Coronary artery (tissue), 2 donors: ENCODE measurements at places on chromosomes 5 and 9.

DNA sequence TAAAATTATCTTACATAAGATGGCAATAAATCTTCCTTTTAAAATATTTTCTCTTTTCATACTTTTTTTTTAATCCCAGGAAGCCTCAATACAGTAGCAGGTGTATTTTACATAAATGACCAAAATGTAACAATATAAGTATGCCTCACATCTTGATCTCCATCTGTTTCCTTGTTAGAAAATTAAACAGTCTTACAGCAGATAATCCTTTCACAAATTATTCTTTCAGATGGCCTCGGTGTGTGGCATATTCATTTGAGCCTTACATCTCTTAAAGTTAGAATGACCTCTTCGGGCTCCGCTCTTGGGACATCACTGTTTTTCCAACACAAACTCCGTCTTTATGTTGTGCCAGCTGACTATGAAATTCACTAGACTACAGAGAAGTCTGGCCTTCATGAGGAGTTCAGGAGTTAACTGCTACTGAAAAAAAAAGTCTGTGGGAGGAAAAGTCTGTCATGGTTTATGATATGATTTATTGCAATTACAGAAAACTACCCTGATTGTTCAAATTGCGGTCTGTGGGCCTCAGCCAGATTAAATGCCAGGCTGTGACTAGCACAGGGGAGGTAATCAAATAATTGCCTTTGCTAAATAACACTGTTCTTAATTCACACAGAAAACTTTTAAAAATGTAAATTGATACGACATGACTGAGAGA lies 292.9 kb upstream of the PUM3 start:
- DNase-seq: no peak

GRCh38 chr9:121607434-121608167 lies 43.8 kb upstream of the DAB2IP start:
- DNase-seq: no peak

GRCh38 chr5:8923526-8923925 lies 622.3 kb downstream of the SEMA5A start:
- DNase-seq: no peak

DNA sequence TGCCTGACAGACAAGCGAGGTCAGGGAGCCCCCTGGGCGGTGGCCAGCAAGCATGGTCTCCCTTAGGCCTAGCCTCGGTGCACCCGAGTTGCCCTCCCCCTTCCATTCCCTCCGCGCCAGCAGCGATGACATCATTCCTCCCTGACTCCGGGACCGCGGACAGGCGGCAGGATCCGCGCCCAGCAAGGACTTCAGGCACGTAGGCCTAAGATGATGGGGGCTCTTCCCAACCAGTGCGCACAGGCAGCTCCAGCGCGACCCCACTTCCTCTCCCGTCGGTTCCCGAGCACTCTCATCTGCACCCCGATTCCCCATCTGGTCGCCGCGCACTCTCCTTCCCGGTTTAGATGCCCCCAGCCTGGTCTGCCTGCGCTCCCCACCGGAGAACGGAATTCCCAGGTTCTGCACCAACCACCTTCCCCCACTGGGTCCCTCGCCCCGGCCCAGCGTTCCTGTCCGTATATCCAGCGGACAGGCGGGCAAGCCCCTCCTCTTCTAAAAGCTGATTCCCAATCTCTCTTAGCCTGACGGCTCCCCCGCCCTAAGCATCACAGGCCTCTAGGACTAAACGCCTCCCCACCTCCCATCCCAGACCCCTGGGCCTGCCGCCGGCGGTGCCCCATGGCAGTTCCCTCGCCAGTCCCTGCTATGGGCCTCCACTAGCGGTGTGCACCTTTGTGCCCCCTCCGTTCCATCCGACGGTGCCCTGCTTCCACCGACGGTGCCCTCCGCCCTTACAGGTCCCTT lies 931 bp downstream of the FAM219A start:
- DNase-seq: peak; percentile 87

- no peak for DNase-seq
Measured at GRCh38 chr9:109780453-109781033, 545 bp downstream of the PALM2AKAP2 start.

GRCh38 chr9:69004836-69005235 lies 9.1 kb downstream of the PRKACG start:
- no peak for DNase-seq
